ENCODE measurements at places on chromosomes 2 and 18.

GRCh38 chr2:20673686-20674308 lies 6.9 kb downstream of the GDF7 start:
- no peak for DNase-seq

DNA sequence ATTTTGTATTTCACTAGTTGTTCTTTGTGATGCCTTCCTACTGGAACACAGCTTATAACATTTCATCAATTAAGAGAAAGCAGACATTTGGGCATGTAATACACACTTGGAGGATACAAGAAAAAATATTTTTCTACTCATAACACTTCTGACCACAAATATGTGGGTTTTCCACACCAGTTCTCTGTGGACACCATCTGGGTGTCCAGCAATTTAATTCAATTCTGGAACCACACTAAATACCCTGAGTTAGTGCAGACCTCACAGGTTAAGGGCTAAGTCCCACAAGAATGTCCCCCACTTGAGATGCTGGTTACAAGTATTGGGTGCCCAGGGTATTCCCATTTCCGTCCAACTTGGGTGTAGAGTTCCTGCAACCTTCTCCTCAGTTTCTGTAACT lies 91.1 kb upstream of the SKOR2 start:
- DNase-seq, result no peak

- no peak for DNase-seq
These were observed 441.6 kb downstream of the ERBB4 start for GRCh38 chr2:212097001-212097400.

DNA sequence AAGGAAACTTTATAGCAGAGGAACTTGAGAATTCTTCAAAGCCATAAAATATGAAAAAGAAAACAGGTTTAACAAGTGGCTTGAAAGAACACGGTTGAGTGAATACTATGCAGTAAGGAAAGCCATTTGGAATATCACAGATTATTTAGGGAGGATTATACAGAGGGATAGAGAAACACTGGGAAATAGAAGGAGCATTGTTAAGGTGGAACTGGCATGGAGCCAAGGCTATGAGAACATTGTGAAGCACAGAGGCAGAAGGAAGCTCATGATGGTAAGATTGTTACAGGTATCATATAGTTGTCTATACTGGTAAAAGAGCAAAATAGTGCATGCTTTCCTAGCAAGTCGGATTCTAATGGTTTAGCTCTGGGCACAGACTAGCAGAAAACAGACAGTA lies 87.1 kb downstream of the SS18 start:
- DNase-seq, result no peak

- DNase-seq, result no peak
These were observed 307.6 kb downstream of the ALK start for GRCh38 chr2:29613792-29614266.

DNA sequence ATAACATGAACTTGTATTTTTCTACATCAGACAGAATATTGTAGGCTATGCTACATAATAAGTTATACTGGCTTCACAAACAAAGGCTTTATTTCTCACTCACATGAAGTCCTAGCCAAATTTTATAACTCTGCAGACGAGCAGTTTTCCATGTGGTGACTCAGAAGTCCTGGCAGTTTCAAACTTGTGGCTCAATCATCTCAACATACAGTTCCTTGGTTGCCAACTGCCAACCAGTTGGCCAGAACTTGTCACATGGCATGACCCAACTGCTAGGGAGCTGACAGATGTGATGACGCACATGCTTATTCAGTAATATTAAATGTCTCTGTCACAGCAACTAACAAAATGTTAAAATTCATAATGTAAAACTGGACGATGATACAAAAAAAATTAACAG lies 63.8 kb upstream of the ZC3H15 start:
- no peak for DNase-seq

GRCh38 chr2:36561237-36561944 lies 36.6 kb downstream of the FEZ2 start:
- no peak for DNase-seq

DNA sequence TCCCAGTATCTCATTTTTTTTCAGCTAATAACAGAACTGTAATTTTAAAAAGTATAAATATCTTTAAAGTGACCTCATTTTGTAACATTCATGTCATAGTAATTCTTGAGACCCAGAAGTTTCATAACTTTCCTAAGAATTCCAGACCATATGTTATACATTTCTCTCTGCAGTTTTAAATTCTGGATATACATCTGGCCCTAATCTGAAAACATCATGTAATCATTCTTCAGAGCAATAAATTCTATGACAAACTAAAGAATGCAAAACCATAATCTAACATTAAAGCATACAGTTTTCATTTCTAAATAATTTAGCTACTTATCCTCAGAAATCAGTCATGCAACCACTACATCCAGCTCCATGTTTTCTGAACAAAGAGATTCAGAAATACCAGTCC lies 198.3 kb upstream of the SLC35G4 start:
- DNase-seq, result no peak

- DNase-seq, result peak; percentile 86
These were observed 38.5 kb downstream of the LPIN1 start for GRCh38 chr2:11784747-11785610.

- DNase-seq, result no peak
These were observed 2.8 kb downstream of the PHLPP1 start for GRCh38 chr18:62717925-62718800.

GRCh38 chr2:100266126-100266525 lies 56.2 kb downstream of the LONRF2 start:
- DNase-seq, result no peak

GRCh38 chr2:42944779-42945415 lies 152.5 kb upstream of the HAAO start:
- no peak for DNase-seq

DNA sequence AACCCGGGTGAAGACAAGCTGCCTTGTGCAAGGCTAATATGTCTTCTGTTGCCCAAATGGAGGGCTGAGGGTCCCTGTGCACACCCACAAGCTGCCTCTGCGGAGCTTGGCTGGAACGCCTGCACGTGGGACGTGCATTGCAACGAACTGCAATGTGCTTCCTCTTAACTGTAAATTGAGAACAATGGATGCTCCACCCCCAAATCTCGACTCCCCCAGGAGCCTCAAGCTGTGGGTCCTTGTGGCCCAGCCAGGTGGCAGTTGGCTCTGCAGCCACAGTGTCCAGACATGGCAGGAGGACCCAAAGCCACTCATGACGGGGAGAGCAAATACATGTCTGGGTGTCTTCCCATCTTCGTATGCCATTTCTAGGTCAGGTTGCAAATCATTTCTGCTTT lies 90.1 kb downstream of the TWIST2 start:
- no peak for DNase-seq

DNA sequence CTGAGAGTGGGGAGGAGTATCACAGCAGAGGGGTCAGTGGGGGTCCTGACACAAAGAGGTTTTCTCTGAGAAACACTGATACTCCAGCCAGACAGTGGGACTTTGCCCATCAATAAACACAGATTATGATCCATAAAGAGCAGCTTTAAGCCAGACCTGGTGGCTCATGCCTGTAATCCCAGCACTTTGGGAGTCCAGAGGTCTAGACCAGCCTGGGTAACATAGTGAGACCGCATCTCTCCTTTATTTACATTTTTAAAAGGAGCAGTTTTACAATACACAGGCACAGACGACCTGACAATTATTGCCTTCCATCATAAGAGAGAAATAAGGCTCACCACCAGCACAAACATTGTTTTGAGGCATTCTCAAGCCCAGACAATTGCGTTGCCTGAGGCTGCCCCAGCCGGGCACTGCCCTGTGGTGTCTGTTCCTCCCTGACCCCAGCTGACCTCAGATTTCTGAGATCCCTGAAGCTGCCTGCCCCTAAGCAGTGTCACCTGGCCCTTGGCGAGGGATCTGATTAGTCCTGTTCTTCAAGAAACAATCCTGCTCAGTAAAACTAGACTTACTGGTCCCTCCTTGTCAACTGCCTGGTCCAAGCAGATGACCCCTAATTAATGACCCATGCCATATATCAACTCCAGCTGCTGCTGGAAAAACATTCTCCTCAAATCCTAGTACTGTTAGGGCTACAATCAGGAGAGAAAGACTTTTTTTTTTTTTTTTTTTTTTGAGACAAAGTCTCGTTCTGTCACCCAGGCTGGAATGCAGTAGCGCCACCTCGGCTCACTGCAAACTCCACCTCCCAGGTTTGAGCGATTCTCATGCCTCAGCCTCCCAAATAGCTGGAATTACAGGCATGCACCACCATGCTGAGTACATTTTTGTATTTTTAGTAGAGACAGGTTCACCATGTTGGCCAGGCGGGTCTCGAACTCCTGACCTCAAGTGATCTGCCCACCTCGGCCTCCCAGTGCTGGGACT lies 59.4 kb upstream of the SOS1 start:
- no peak for DNase-seq

- DNase-seq, result no peak
These were observed 362.8 kb downstream of the FBXO15 start for GRCh38 chr18:73784853-73785252.

DNA sequence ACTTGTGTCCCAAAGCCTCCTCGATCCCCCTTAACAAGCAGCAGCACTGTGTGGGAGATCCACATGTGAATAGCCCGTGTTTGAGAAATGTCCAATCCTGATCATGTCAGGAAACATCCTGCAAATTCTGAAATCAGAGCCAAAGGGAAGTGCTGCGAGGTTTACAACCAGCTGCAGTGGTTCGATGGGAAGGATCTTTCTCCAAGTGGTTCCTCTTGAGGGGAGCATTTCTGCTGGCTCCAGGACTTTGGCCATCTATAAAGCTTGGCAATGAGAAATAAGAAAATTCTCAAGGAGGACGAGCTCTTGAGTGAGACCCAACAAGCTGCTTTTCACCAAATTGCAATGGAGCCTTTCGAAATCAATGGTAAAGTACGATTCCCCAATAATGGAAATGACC lies at the start of gene MARCO:
Gene MARCO, plus strand, starts transcription at position 164 of the 400 bp plus-strand sequence. Its CDS starts 107 bp downstream, at position 271.
- no peak for DNase-seq

DNA sequence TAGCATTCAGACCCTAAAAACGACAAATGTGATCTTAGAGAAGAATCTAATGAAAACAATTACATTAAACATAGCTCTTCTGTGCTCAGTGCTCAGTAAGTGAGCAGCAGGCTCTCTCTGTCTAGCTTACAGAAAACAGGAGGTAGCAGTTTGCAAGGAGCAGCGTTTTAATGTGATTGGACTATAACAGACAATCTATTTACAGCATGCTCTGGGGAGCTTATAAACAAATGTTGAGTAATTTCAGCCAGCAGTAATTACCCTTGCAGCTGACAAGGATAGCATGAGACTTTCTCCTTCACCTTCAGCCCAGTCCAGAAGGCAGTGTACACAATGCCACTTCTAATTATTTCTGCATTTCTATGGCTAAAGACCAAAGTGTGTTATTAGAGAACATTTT lies 270.4 kb downstream of the FIGN start:
- DNase-seq, result peak; percentile 46

Measured in D341Med (cell line).